AG04450 (cell line): ENCODE measurements at places on chromosomes 16 and 17. TPM values are rescaled to one million over a fixed set of nuclear protein-coding genes. Genes with fewer than 3 reads are reported as not detected.

Gene DNAI2
- not detected in 2 replicates for polyA plus RNA-seq

Gene KRT15
- 1.4 and 1.8 TPM in 2 replicates for polyA plus RNA-seq

Gene PPP1R27
- polyA plus RNA-seq = not detected in 2 replicates

Gene QPRT
- 16.0 and 16.6 TPM in 2 replicates for polyA plus RNA-seq

Gene MFAP4
- 122 and 230 TPM in 2 replicates for polyA plus RNA-seq

Gene SRRM2
- 80.5 and 116 TPM in 2 replicates for polyA plus RNA-seq

Gene PLLP
- 0.06 and 0.10 TPM in 2 replicates for polyA plus RNA-seq

Gene NAGLU
- 11.9 and 17.2 TPM in 2 replicates for polyA plus RNA-seq
